ENCODE measurements at places on chromosomes 11 and 22. TPM values are rescaled to one million over a fixed set of nuclear protein-coding genes. Genes with fewer than 3 reads are reported as not detected.
A peak's percentile ranks its signal among the peaks of the same experiment; 100 is the strongest.

DNA sequence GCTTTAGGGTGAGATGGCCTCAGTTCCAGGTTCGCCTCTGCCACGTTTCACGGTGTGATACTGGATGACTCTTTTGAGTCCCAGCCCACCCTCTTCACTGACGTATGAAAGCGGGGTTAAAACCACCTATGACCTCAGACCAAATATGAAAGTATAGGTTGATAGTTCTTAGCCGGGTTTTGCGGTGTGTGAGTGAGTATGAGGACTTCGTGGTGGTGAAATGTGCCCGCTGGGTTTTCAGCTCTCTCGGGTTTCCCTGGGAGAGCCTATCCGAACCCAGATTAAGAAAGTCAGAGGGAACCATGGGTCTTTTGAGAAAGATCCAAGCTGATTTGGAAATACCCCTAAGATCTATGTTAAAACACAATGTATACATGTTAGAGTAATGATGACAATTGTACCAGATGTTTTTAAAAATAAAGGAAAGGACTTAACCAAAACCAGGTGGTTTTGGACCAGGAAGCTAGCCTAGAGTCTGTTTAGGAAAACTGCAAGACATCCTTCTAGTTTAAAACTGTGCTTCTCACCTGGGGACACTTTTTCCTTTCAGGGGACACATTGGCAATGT lies 25.8 kb upstream of the ST3GAL4 start:
- DNase-seq, result no peak

- DNase-seq, result no peak
Observed at GRCh38 chr11:62497132-62497801, 49.3 kb downstream of the AHNAK start.

GRCh38 chr11:85945296-85945695 lies 90.1 kb downstream of the CCDC83 start:
- DNase-seq, result no peak

DNA sequence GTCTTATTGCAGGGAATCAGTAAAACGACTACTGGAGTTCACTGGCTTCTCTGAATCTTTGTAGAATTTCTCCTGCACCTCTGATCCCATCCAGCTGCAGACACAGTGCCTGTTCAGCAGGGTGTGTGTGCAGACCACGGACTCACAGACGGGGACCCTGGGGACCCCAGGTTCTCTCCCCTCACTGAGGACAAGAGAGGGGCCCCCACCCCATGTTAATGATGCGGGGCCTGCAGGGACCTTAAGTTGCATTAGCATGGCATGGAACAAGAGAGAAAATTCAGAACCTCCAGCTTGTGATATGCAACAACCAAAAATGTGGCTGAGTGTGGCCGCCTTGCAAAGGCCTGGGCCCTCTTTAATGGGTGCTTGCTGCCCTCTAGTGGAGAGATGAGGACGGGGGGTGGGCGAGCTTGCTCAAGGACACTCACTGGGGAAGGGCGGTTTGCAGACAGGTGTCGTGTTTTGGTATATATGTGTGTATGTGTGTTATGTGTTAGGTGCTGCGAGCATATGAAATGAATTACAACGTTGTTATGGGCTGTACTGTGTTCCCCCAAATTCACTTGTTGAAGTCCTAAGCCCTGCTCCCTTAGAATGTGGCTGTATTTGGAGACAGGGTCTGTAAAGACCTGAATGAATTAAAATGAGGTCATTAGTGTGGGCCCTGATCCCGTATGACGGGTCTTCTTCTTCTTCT lies 84.4 kb upstream of the SEPTIN5 start:
- peak; percentile 86 for DNase-seq

PTDSS2 gene
- 33.1 TPM for total RNA-seq

MS4A12 gene
- total RNA-seq, result not detected

- no peak for DNase-seq
Observed at GRCh38 chr11:123405123-123405592, 24.9 kb upstream of the GRAMD1B start.

GRCh38 chr22:35378621-35379020 lies 2.3 kb upstream of the HMOX1 start:
- DNase-seq, result no peak

DNA sequence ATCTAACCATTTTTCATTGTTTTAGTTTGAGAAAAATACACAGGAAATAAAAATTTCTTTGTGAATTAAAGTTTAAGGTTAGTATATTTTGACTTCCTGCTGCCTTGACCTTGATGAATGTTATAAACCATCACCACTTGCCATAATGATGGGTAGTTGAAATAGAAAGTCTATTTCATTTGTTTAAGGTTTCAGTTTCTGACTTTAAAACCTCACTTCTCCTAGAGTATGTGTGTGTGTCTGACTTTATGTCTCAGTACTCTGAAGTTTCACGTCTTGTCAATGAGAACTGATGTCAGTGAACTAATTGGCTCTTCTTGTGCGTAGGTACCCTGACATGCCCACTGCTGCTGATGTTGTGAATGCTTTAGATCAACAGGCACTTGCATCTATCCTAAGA lies 188.2 kb downstream of the METTL15 start:
- no peak for DNase-seq

BBOX1 gene
- total RNA-seq, result 0.45 TPM

- DNase-seq, result no peak
Observed at GRCh38 chr11:126267650-126268049, 1.0 kb downstream of the SRPRA start.

DNA sequence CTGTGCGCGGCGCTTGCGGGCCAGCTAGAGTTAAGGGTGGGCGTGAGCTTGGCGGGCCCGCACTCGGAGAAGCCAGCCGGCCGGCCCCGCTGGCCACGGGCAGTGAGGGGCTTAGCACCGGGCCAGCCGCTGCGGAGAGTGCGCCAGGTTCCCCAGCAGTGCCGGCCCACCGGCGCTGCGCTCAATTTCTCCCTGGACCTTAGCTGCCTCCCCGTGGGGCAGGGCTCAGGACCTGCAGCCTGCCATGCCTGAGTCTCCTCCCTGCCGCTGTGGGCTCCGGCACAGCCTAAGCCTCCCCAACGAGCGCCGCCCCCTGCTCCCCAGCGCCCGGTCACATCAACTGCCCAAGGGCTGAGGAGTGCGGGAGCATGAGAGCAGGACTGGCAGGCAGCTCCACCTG lies 5.2 kb upstream of the PES1 start:
- DNase-seq, result no peak

DNA sequence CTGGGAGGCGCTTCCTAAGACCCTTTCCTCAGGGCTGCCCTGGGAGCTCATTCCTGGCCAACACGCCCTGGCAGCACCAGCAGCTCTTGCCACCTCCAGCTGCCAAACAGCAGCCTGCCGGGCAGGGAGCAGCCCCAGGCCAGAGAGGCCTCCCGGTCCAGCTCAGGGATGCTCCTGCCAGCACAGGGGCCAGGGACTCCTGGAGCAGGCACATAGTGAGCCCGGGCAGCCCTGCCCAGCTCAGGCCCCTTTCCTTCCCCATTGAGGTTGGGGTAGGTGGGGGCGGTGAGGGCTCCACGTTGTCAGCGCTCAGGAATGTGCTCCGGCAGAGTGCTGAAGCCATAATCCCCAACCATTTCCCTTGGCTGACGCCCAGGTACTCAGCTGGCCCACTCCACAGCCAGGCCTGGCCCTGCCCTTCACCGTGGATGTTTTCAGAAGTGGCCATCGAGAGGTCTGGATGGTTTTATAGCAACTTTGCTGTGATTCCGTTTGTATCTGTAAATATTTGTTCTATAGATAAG lies 7.6 kb downstream of the SLC39A13 start:
- peak; percentile 87 for DNase-seq

DNA sequence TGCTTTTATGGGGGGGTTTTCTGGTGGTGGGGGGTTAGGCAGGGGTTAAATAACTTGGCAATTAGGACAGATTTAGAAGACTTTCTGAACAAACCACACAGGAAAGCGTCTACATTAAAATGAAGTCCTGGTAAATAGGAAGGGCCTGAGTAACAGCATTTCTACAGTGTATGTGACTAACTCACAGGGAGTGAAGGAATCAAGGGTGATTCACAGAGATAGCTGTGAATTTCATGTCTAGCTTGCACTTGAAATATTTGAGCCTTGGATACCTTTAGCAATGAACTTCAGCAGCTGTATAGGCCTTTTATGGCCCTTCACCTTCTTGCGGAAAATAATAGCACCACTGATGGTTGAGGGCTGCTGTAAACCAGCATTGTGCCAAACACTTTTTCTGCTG lies 26.1 kb upstream of the LDHA start:
- no peak for DNase-seq

DNA sequence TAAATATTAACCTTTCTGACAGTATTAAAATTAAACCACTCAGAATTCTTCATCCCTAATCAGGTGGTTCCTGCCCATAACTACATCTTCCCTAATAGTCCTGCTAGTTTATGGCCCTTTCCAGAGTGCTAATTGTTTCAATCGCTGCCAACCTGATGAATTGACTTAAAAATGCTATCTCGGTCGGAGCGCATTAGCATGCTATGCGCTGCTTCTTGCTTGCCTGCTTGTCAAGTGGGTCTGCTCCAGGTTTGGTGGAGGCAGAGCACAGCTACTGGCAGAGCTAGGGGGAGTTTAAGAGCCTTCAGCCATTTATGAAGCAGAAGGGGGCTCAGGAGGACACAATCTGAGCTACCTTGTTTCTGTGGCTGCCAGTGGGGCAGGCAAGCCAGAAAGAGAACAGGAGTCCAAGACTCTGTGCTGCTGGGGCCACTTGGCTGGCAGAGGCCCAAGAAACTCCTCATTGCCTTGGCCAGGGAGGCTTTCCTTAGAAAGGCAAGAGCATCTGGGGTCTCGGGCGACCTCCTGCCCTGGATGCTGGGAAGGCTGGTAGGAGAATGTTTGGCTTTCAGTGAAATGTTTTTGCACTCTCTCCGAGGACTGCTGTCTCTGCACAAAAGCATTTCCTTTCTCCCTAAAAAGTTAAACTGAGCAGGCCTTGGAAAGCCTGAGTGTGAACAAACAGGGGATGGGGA lies 62.1 kb upstream of the PHOX2A start:
- no peak for DNase-seq

NECTIN1 gene
- total RNA-seq, result 32.3 TPM

DNA sequence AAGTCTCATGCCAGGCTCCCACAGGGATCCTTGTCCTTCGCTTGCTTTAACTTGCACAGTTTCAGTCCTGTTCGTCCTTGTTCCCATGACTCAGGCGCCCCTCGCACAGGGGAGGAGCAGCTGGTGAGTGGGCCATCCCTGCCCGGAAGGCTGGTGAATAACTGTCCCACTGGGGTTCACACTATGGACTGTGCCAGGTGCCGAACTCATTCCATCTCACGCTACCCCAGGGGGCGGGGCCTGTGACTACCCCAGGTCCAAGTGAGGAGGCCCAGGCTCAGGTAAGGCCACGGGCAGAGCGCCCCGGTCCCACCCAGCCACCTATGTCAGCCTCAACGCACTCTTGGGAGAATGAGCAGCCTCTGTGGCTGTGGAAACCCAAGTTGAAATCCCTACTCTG lies 7.2 kb upstream of the CARD10 start:
- DNase-seq, result no peak

GRCh38 chr11:7983832-7984590 lies 3.1 kb upstream of the EIF3F start:
- DNase-seq, result no peak

ASCC2 gene
- 47.1 TPM for total RNA-seq

DNA sequence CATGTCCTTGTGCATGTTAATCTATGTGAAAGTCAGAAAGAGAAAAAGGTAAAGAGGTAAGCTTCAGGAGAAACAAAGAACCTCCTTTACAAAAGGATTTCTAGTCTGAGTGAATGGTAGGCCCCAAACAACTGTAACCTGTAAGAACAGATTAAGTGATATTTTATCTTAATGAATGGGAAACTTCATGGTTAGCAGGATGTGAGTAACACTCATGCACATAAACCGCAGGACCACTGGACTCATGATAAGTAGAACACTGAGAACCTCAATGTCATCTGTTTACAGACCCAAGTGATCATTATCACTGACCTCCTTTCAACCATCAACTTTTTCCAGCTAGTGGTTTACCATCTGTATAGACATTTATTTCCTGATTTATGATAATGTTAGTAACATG lies 19.9 kb downstream of the OR8G5 start:
- no peak for DNase-seq

DNA sequence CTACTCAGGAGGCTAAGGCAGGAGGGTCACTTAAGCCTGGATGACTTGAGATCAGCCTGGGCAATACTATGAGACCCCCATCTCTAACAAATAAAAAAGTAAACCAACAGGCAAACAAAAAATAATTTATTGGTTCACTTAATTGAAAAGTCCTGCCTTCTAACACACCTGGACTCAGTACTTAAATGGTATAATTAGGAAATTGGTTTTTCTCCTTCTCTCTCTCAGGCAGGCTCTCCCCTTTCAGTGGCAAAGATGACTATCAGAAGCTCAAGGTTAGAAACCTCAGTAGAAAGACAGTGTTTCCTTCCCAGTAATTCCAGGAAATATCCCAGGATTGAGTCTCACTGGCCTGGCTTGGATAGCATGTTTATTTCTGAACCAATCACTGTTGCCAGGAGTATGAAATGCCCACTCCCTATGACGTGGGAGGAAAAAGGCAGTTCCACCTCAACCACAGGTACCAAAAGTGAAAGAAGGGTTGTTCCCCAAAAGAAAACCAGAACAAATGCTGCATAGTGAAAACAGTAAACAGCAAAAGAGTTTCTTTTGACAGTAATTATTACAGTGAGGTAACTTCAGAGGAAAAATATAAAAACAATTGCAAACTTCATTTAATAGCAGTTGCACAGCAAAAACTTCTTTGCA lies 56.3 kb upstream of the SOX6 start:
- DNase-seq, result no peak

DNA sequence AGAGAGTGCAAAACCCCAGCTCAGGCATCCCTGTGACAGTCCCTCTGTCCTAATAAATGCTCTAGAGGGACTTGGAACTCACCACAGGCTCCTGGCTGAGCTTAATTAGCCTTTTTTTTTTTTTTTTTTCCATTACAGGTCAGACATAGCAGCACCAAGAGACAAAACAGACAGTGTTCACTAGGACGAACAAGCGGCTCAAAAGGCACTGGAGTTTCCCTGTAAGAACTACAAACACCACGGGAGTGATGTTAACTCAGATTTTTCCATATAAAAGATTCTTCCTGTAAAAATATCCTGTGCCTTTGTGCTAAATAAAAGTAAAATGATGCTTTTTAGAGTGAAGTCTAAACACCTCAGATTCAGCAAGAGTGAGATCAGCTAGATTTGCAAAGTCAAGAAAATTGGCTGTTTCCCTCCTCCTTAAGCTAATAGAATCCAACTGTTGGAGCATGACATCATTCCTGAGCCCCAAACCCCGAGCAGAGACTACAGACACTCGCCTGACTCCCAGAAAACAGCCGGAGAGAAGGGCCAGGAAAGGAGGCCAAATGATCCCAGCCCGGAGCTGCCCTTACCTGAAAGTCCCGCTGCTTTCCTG lies 101.0 kb upstream of the AKIP1 start:
- DNase-seq, result no peak

DNA sequence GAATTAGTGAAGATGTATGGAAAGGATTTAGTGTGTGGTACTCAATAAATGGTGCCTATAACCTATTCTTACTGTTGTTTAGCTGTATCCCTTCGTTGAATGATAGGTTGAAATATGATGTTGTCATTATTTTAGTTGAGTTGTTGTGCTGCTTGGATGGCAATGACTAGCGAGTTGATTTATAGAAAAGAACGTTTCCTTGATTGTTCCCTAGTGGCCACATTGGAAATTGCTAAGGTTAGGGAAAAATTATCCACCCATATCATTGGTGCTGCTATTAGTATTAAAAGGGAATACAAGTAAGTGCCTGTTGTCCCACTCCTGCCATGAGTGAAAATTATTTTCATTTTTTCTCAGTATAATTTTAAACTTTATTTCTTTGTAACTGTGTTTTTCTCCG lies 14.5 kb downstream of the EMSY start:
- DNase-seq, result no peak

KCNQ1 gene
- 6.2 TPM for total RNA-seq

GRCh38 chr22:29727131-29727523 lies 7.3 kb downstream of the CABP7 start:
- peak; percentile 70 for DNase-seq

- DNase-seq, result no peak
Observed at GRCh38 chr11:35009191-35009943, 92.9 kb downstream of the PDHX start.

Measured in sciatic nerve (tissue), 2 donors.